SK-N-DZ (cell line): ENCODE measurements at places on chromosomes 6 and 20.

DNA sequence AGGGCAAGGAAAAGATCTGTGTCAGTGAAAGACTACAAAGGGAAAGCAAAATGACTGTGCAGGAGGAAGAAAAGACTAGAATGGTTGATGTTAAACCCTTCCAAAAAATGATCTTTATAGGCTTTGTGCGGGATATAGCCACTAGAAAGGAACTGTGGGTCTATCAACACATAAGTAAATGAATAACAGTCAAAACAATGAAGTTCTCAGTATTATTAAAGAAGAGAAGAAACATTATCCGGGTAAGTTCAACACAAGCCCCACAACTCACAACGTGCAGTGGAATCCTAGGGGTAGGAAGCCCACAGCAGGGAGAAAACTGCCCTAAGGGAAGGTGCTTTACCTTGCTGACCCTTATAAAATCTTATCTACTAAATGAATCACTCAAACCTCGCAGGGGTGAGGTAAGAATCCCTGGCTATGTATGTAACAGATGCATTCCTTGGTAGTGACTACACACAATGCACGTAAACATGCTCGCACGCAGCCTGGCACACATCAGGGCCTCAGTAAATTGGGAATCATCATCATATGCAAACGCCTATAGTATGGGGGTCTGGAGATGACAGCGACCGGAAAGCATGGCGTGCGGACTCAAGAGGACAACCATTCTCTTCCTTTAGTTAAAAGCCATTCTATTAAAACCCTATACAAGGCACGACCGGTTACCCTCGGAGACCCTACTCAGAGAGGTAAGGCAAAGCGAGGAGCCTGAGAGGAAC, 11.3 kb downstream of the TFAP2A start:
- no peak for DNase-seq

- DNase-seq, result no peak
Measured at GRCh38 chr20:38935285-38935684, 9.1 kb downstream of the FAM83D start.

GRCh38 chr6:111748231-111748647, 125.0 kb downstream of the FYN start:
- no peak for DNase-seq

DNA sequence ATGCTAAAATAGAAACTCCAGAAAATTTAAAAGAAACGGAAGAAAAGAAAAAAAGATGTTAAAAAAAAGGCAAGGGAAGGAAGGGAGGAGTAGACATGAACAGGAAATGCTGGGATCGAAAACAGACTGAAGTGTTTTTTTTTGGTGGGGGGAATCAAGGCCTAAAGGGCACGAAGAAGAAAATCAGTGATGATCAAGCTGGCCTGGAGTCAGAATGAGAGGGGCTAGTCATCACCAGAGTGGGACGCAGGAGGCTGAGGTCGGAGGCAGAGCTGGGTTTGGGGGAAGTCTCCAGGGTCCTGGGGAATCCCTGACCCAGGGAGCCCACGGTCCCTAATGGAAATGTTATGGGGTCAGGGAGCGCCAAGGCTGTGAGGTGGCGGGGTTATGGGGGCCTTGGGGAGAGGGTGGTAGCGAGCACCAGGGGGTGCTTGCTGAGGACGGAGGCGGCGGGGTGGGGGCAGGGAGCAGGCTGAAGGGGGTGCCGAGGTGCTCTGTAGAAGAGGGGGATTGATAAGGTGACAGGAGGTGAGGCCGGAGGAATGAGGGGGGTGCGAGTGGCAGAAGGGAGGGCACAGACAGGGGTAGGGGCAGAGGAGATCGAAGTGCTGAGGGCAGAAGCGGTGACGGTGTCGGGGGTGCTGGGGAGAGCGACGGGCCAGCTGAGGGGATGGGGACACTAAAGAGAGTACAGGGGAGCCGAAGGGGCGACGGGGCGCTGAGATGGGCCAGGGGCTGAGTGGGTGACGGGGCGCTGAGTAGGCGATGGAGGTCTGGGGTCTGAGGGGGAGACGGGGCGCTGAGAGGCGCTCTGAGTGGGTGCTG, 684 bp downstream of the ZNFX1 start:
- no peak for DNase-seq

DNA sequence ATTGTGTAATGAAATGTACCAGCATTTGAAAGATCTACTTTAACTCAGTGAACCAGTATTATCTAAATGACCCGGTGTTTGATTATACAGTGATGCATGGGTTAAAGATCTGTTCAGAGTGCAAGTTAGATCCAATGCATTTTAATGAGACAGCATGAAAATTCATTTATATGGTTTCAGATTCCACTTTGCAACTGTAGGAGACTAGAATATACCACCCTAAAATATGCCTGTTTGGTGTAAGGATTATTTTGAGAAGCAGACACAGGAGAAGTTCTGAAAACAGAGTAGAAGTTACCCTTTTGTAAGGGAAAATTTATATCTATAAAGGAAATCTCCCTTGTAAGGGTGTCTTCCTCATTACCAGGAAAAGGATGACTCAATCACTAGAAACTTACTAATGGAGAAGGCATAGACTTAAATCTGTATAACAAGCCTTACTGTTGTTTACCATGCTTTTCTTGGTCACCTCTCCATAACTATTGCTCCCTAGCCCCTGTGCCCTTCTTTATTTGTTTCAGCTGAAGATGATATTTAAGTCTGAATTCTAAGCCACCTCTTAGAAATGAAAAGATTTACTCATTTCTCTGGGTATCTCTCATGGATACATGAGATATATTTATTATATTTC, 105.4 kb downstream of the NCOA3 start:
- no peak for DNase-seq

- no peak for DNase-seq
Measured at GRCh38 chr20:32632461-32633354, 41.0 kb downstream of the C20orf203 start.

DNA sequence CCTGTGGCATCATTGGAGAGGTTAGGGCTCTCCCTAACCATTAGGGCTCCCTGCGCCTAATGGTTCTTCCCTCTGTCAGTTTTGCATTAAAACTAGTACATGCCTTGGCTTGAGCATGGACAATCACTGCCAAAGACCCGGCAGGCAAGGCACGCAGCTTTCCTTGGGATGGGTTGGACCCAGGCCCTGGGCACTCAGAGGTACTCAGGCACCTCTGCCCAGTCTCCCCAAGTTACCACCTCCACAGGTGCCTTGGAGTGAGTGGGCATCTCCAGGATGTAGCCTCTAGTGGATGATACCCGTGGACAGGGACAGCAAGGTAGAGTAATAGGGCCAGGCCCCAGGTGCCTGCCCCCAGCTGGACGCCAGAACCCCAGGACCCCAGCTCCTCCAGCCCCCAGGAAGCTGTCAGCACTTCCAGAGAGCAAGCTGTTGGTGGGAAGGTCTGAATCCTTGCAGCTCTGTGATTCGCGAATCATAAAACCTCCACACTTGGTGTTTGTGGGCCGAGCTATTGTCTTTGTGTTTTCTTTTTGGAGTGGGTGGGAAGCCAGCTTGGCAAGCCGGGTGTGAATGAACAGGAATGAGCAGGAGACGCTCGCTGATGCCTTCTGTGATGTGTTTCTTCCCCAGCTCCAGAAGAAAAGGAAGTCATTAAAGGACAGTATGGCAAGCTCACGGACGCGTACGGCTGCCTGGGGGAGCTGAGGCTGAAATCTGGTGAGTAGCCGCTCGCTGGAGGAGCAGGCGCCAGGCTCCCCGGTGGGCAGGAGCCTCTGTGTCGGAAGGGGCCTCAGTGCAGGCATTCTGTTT, 35.1 kb downstream of the SYNJ2 start:
- DNase-seq, result no peak
